ENCODE measurements at places on chromosomes 5 and 9.

DNA sequence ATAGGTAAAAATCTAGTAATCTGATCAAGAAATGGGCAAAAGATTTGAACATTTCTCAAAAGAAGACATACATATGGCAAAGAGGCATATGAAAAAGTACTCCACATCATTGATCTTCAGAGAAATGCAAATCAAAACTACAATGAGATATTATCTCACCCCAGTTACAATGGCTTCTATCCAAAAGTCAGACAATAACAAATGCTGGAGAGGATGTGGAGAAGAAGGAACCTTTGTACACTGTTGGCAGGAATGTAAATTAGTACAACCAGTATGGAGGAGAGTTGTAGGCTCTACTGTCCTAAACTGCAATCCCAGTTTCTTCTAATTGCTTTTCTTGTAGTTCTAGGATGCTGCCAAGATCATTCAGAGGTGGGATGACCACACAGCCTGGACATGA lies 193.5 kb upstream of the RFX3 start:
- no peak for DNase-seq

GRCh38 chr9:109542922-109543321 lies 44.8 kb upstream of the PTPN3 start:
- no peak for DNase-seq

GRCh38 chr9:135928074-135928730 lies 20.9 kb upstream of the CAMSAP1 start:
- no peak for DNase-seq

- DNase-seq: no peak
Measured at GRCh38 chr9:124037790-124038189, 26.2 kb downstream of the LHX2 start.

GRCh38 chr5:154268073-154268472 lies 77.5 kb downstream of the GALNT10 start:
- DNase-seq: no peak

DNA sequence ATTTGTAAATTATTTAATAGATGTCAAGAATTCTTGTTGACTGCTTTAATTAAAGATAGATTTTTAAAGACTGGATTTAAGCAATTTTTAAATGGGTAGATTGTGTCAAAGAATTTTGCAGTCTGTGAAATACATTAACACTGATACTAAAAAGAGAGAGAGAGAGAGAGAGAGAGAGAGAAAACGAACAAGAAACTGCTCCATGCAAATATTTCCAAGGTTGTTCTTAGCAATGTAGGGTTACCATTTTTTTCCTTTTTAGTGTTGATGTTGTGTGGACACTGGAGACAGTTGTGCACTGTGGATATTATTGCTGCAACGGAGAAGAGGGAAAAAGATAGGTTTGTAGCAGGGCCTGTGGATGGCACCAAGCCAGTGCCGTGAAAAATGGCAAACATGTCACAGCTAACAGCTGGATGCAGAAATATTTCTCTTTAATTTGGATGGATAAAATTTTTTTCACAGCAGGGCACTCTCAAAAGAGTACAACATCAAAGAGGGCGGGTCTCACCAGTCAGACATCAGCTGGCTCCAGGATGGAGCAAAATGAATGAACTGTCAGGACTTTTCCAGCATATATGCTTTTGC lies 58.2 kb downstream of the PRDM6 start:
- DNase-seq: no peak

GRCh38 chr5:151903243-151903653 lies 21.4 kb downstream of the GLRA1 start:
- DNase-seq: no peak

DNA sequence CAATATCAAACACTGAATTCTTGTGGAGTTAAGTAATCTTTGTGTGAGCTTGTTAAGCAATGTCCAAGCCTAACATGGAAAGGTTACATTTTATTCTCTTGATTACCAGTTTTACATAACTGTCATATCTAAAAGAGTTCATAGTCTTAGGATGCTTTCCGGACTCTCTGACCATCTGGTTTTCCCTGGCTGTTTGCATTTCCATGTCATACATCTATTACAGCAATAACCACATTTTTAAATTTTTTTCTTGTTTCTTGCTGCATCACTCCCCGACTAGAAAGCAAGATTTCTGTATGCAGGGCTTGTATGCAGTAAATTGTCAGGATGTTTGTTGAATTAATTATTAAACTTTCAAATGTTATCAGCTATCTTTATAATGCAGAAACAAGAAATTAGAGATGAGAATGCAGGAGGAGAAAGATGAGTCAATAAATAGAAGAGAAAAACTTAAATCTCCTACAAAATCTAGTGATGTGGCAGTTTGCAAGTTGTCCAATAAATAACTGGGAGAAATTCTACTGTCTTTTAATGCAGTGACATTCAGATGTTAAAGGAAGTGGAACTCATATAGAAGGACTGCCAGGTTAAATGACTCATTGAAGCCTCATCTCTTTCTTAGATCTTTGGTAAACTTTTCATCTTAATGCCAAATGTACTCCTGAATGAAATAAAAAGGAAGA lies 179.6 kb upstream of the SGCD start:
- no peak for DNase-seq

- no peak for DNase-seq
Measured at GRCh38 chr9:113543296-113543981, 79.9 kb downstream of the RGS3 start.

DNA sequence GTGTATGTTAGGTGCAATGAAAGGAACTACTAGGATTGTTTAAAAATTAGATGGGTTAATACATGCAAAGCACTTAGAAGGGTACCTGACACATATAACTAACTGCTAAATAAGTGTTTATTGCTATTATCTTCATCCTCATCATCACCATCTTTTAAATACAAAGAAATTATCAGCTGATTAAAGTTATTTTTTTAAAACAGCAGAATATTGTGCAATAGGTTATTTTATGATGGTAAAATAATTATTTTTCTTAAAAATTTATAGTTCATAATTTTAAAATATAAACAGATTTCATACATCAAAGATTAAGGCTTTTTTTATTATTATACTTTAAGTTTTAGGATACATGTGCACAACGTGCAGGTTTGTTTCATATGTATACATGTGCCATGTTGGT lies 86.9 kb upstream of the SREK1 start:
- no peak for DNase-seq

DNA sequence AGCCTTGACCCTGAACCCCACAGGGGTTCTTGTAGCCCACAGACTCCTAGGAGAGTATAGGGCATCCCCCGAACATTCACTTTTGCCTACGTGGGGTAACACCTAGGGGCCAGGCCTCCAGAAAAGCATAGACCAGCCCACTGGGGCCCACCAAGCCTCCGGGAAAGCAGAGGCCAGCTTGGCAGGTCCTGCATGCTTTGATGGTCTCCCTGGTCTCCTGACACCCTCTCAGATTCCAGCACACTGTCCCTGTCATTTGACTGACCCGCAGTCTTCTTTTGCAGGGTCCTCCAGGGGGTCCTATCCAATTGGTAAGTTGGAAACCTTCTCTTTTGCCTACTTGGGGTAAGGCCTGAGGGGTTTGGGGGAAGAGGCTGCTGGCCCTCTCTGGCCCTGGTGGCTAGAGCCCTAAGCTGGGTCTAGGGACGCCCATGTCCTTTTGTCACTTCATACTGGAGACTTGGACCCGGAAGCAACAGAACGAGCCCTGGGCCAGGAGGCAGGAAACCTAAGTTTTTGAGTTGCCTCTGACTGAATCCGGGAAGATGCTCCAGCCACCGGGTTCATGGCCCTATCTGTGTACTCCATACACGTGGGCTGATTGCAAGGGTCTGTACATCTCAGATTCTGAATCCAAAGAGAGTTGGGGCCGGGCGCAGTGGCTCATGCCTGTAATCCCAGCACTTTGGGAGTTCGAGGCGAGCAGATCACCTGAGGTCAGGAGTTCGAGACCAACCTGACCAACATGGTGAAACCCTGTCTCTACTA lies 20.9 kb upstream of the ORM1 start:
- DNase-seq: no peak

DNA sequence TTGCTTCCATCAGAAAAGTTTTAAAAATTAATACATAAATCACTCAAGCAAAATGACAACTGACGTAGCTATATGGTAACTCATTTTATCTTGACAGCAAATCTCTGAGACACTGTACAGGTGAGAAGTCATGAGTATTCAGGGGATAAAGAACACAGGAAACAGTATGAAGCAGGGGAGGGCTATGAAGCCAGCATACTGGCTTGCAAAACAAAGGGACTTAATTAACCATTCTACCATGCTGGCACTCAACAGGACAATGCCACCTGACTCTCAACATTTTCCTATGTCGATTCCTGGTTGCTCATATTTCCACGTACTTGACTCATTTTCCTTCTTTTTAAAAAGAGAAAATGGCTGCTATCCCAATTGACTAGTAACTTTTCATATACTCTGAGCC lies 151.4 kb upstream of the RETREG1 start:
- no peak for DNase-seq

GRCh38 chr5:138177941-138178515 lies 402 bp downstream of the BRD8 start:
- DNase-seq: no peak

GRCh38 chr9:20624201-20625002 lies 2.1 kb upstream of the MLLT3 start:
- DNase-seq: no peak

DNA sequence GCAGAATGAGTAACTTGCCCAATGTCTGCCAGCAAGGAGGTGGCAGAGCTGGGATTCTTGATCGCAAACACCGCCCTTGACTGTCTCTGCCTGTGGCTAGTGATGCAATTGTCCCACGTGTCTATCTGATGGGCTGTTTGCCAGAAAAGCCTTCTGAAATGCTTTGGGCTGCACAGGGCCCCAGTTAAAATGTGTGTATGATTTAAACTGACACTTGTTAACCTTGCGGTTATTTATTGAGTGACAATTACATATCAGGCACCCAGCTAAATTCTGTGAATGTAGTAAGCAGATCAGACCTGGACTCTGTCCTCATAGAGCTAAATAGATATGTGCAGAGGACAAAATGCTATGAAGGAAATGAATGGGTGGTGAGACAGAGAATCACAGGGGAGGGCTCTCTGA lies 11.6 kb upstream of the IL12B start:
- DNase-seq: peak; percentile 24

DNA sequence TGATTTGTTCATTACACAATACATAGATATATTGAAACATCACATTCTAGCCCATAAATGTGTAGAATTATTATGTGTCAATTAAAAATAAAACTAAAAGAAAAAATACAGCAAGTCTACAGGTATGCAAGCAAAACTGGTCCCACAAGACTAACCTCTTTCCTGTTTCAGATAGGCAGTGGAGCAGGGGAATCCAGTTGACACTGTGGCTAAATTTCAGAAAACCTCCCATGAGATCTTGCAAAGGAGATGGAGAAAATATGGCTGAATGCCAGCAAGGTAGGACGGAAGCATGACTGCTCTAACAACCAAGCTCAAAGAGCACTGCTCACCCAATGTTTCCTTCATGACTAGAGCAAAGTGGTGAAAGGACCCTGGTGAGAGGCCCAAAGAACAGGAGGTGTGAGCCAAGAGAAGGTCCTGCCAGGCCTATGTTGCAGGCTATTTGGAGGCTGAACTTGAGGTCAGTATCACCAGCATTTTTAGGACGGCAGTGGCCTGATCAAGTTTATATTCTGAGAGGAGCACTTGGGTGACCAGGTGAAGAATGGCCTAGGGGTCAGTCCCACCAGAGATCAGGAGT lies 1.1 kb upstream of the SH3TC2 start:
- no peak for DNase-seq

- DNase-seq: no peak
Measured at GRCh38 chr9:134852906-134853654, 27.5 kb upstream of the FCN2 start.

GRCh38 chr5:177317959-177318377 lies 6.3 kb upstream of the MXD3 start:
- peak; percentile 52 for DNase-seq

- no peak for DNase-seq
Measured at GRCh38 chr9:77016121-77016525, 3.3 kb upstream of the FOXB2 start.

DNA sequence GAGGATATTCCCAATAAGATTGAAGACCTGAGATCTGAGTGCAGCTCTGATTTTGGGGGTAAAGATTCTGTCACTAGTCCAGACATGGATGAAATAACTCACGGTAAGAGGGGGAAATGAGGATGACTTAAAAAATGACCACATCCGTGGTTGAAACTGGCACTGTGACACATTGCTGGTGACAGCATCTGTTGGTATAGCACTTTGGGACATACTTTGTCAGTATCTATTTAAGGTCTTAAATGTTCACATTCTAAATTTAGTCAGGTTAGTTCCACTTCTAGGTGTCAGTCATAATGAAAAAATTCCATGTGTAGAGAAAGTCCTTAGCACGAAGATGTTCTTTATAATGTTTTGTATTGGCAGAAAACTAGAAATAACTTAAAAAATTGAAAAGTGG lies 70.9 kb downstream of the GAPVD1 start:
- DNase-seq: no peak

- DNase-seq: no peak
Measured at GRCh38 chr9:133774799-133775198, 36.6 kb upstream of the SARDH start.

GRCh38 chr9:82419696-82420486 lies 431.3 kb downstream of the SPATA31D1 start:
- no peak for DNase-seq

- DNase-seq: no peak
Measured at GRCh38 chr5:135037519-135038204, 3.6 kb upstream of the PITX1 start.

DNA sequence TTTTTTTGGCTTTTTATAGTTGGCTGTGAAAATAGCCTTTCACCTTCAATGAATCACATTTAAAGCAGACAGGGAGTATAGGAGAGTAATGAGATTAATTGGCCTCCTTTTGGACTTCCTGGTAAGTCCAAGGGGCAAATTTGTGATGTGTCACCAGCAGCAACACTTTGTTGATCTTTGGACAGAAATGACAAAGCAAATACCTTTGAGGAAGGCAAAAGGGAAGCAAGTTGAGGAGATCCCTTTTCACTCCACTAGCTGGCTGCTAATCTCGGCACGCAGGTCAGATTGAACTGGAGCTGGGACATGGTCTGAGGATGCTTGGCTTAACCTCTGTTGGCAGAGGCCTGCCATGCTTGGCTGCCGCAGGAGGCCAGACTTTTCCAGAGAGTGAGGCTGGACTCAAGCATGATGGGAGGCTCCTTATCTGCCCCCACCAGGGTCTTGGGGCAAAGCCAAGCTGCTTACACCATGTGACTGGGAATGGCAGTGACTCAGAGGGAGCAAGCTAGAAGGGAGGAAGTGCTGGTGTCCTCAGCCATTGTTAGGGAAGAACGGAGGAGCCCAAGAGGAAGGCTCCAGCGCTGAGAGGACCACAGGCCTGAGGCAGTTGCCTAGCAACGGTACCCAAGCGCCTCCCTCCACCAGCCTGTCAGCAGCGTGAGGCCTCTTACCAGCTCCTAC lies 174.5 kb upstream of the MAP1B start:
- DNase-seq: no peak

GRCh38 chr9:133115604-133116345 lies 5.3 kb downstream of the RALGDS start:
- no peak for DNase-seq

- no peak for DNase-seq
Measured at GRCh38 chr5:170519549-170519948, 15.7 kb downstream of the KCNIP1 start.

- no peak for DNase-seq
Measured at GRCh38 chr9:98992107-98992884, 48.6 kb downstream of the COL15A1 start.

- no peak for DNase-seq
Measured at GRCh38 chr5:128100860-128101557, 17.4 kb downstream of the SLC12A2 start.

- no peak for DNase-seq
Measured at GRCh38 chr5:50564079-50564478, 102.4 kb upstream of the PARP8 start.
